ENCODE measurements at places on chromosomes 4 and X.

GRCh38 chrX:65985922-65986588, 53.8 kb downstream of the VSIG4 start:
- ATAC-seq: peak; percentile 100

DNA sequence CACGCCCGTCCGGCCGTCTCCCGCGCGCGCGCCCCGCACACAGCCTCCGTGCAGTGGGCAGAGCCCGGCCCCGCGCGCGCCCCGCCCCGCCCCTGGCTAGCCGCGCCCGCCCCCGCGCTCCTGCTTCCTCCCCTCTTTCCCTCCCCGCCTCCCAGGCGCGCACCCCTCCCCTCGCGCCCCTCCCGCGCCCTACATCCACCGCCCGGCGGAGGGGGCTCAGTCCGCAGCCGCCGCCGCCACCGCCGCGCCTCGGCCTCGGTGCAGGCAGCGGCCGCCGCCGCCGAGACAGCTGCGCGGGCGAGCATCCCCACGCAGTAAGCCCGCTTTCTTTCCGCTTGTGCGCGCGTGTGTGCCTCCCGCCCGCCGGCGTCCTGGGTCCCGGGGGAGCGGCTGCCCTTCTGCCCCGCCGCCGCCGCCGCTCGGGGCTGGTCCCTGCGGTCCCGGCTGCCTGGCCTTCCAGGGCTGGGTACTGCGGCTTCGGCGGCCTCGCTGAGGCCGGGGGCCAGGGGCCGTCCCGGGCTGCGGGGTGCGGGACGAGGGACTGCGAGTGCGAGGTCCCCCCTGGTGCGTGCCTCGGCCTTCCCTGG, at the start of gene FHL1:
Gene FHL1, plus strand, starts transcription at position 219 of the 587 bp plus-strand sequence.
- ATAC-seq: peak; percentile 62

DNA sequence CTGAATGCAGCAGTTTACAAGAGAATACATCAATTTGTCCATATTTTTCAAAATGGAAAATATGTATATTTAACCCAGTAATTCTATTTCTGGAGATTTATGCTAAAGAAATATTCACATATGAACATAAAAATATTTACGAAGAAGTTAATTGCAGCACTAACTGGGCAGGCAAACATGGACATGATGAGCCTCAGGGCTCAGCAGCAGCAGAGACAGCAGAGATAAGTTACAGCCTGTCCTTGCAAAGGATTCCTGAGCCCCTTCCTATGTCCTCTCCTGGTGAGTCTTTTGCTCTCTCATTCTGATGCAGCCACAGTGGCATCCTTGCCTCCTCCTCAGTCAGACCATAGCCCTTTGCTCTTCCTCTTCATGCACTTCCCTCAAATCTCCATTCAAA, 680.6 kb upstream of the CPEB2 start:
- ATAC-seq: no peak

GRCh38 chrX:9597361-9598035, 132.6 kb downstream of the TBL1X start:
- ATAC-seq: no peak

GRCh38 chr4:154344686-154345085, 146.9 kb downstream of the DCHS2 start:
- no peak for ATAC-seq

DNA sequence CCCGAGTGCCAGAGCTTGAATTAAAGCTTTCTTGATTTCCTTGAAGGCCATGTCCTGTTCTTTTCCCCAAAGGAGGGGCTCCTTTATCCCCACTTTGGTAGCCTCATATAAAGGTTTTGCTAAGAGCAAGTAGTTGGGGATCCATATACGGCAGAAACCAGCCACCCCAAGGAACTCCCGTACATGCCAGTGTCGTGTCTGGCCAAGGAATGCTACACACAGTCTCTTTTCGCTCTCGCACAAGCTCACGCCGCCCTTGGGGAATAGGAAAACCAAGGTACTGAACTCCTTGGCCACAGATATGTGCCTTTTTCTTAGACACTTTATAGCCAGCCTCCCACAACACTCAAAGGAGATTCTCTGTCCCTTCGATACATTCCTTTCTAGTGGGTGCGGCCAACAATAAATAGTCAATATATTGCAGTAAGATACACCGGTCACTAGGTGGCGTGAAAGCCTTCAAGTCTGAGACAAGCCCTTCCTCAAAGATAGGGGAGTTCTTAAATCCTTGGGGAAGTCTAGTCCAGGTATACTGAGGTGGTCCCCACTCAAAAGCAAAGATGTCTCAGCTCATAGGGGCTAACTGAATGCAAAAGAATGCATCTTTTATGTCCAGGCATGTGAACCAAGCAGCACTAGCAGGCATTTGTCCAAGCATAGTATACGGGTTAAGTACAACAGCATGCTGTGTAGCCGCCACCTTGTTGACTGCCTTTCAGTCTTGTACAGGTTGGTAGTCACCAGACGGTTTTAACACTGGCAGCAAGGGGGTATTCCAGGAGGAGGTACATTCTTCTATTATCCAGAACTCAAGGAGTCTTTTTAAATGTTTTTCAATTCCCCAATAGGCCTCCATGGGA, 57.8 kb upstream of the XAGE1B start:
- ATAC-seq: no peak

- no peak for ATAC-seq
Measured at GRCh38 chrX:30248854-30249253, 1.9 kb downstream of the MAGEB1 start.

- ATAC-seq: no peak
Measured at GRCh38 chr4:145815626-145816025, 123.0 kb downstream of the ZNF827 start.

DNA sequence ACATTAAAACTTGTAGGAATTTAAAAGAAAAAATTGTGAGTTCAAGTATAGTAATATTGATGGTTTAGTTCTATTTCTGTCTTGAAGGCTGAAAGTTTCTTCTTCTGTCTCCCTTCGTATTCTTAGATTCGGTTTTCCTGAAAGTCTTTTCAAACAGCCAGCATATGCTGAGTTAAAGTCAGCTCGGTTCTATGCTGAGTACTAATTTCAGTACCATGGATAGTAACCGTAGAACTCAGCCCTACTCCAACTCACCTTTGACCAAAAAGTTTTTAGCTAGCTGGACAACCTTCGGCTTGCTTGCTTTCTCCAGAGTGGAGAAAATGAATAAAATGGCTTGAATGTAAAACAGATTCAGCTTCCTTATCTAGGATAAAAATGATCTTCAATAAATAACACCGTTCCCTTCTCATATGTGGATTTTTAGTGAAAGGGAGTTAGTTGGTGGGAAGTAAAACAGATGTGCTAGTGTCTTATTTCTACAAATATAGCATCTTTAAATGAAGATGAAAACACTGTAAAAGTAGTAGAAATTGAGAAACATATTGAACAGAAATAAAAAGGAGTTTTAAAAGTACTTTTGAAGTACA, 5.2 kb downstream of the POU4F2 start:
- ATAC-seq: no peak

GRCh38 chr4:156185514-156186055, 231.9 kb upstream of the CTSO start:
- ATAC-seq: no peak

DNA sequence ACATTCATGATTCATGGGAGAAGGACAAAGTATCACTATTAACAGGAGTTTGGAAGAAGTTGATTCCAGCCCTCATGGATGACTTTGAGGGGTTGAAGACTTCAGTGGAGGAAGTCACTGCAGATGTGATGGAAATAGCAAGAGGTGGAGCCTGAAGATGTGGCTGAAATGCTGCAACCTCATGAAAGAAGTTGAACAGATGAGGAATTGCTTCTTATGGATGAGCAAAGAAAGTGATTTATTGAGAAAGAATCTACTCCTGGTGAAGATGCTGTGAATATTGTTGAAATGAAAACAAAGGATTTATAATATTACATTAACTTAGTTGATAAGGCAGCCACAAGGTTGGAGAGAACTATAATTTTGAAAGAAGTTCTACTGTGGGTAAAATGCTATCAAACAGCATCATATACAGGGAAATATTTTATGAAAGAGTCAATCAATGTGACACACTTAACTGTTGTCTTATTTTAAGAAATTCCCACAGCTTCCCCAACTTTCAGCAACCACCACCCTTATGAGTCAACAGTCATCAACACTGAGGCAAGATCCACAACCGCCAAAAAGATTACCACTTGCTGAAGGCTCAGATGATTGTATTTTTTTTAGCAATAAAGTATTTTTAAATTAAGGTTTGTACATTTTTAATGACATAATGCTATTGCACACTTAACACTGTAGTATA, 302.6 kb downstream of the CBLL2 start:
- ATAC-seq: no peak

DNA sequence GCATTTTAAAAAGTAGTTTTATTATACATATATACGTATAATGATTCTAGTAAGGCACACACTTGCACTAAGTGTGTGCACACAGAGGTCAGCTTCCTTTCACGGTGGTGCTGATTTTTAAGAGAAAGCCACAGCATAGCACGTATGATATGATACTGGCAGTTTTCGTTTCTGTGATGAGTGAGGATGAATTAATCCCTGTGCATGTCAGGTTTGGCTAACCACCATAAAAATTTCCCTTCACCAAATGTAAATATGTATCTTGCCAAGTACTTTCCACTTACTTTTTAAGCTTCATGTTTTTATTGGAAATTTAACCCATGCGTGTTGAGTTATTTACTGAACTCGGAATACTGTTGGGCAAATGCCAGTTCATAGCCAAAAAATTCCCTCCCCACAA, 84.6 kb downstream of the SYNPO2 start:
- no peak for ATAC-seq

- ATAC-seq: no peak
Measured at GRCh38 chr4:107258359-107258758, 222.2 kb upstream of the DKK2 start.

DNA sequence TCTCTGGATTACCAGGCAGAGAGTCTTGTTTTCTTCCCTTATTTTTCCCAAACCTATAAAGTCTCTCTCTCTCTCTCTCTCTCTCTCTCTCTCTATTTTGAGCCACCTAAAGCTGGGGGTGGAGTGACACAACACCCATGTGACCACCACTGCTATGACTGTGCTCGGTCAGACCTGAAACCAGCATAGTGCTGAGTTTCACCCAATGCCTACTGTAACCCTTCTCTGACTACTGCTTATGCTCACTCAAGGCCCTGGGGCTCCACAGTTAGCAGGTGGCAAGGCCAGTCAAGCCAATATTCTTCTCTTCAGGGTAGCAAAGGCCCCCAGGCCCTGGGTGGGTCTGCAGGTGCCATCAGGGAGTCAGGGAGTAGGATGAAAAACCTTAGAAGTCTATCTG, 114.7 kb upstream of the ARMCX2 start:
- no peak for ATAC-seq

DNA sequence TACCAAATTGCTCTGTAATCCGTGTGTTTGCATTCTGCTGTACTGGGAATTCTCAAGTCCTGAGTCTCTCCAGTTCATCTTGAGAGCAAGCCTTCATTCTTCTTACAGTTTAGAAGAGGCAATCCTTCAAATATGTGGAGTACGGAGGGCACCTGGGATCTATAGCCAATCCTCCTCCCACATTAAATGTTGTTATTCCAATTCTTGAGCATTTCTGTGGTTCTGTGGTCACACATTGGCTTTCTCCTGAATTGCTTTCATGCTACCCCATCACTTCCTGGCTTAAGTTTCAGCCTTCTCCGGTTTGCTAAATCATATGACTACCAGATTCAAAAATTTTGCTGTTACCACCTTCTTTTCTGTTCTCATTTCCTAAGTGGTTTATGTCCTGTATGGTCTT, 611.1 kb downstream of the PCDH19 start:
- no peak for ATAC-seq

- no peak for ATAC-seq
Measured at GRCh38 chr4:68490826-68491457, 43.7 kb downstream of the TMPRSS11E start.

GRCh38 chr4:34633241-34633640, 1611.1 kb downstream of the ARAP2 start:
- no peak for ATAC-seq

GRCh38 chrX:5716666-5717065, 512.0 kb downstream of the NLGN4X start:
- ATAC-seq: no peak

GRCh38 chr4:102860611-102861324, 8.0 kb upstream of the CISD2 start:
- ATAC-seq: no peak

GRCh38 chr4:124060261-124060918, 652.1 kb downstream of the ANKRD50 start:
- no peak for ATAC-seq

- no peak for ATAC-seq
Measured at GRCh38 chr4:152951348-152951747, 15.2 kb downstream of the FHDC1 start.
